ENCODE measurements at places on chromosomes 3 and 15.

- peak; percentile 49 for DNase-seq
These were observed 27.2 kb downstream of the AKAP13 start for GRCh38 chr15:85407421-85408269.

- no peak for DNase-seq
These were observed 28.3 kb downstream of the LRIG1 start for GRCh38 chr3:66472313-66473134.

DNA sequence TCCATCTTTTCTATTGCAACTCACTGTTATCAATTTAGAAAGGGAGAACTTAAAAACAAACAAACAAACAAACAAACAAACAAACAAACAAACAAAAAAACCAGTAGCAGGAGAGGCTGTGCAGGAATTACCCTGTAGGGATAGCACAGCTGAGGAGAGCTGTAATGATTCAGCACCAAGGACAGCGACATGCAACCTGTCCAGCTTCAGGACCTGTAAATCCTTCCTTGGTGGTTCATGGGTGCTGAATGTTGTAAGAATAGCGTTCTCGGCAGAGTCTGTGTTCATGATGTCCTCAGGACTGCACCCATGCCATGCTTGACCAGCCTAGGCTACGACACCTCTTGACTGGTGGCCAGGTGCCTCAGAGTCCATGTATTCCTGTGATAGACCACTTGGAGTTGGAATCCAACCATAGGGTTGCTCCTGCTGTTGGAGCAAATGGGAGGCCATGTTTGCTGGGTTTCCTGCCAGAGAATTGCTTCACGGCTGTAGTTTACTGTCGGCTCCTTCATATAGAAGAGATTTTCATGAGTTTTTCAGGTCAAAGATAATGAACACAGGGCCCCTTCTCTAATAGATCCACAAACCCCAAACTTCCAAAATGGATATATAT is 65.9 kb downstream of the CACNA2D3 start:
- peak; percentile 24 for DNase-seq

DNA sequence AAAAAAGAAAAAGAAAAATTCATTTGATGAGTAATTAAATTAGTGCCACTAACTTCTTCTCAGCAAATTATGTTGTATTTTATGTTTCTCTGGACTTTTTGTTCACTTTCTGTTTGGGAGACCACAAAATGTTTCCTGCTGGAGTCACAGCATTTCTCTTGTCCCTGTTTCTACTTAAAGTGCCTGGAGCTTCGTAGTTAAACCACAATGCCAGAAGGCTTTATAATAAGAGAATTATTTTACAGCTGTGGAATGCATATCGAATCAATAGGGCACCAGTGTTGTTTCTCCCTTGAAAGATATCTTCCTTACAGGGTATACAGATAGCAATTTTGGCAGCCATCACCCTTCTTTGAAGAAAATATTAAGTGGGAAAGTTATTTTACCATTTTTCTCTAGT is 3.2 kb downstream of the DTWD1 start:
- DNase-seq, result no peak

DNA sequence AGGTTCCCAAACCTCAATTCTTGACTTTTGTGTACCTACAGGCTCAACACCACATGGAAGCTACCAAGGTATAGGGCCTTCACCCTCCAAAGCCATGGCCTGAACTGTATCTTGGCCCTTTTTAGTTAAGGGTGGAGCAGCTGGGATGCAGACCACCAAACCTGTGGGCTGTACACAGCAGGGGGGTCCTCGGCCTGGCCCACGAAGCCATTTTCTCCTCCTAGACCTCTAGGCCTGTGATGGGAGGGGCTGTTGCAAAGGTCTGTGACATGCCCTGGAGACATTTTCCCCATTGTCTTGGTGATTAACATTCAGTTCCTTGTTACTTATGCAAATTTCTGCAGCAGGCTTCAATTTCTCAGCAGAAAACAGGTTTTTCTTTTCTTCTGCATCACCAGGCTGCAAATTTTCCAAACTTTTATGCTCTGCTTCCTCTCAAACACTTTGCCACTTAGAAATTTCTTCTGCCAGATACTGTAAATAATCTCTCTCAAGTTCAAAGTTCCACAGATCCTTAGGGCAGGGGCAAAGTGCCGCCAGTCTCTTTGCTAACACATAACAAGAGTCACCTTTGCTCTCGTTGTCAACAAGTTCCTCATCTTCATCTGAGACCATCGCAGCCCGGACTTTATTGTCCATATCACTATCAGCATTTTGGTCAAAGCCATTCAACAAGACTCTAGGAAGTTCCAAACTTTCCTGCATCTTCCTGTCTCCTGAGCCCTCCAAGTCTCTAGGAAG is 90.9 kb upstream of the PLXND1 start:
- DNase-seq, result no peak

- peak; percentile 72 for DNase-seq
These were observed 28.3 kb downstream of the RSL24D1 start for GRCh38 chr15:55168350-55168974.
